ENCODE measurements at places on chromosomes 6 and 20.

GRCh38 chr20:54167909-54168872, 5.6 kb downstream of the CYP24A1 start:
- DNase-seq = peak; percentile 83

DNA sequence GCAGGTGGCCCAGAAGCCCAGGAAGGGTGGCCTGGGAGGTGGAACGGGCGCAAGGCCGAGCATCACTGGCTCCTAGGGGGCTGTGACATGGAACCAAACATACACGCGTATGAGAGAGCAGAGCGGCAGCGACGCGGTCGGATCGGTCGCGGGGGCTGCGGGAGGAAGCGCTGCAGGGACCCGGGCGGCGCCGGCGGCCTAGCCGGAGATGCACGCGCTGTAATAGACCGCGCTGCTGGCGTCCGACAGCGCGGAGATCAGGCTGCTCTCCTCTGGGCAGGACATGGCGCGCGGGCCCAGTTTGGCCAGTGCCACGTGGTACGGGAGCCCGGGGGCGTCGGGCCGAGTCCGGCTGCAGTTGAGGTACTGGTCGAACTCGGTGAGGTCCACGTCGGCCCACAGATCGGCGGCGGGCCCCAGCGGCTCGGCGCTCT, 1.5 kb downstream of the SOX18 start:
- DNase-seq = no peak

- no peak for DNase-seq
These were observed 33.3 kb upstream of the QKI start for GRCh38 chr6:163381118-163381756.

DNA sequence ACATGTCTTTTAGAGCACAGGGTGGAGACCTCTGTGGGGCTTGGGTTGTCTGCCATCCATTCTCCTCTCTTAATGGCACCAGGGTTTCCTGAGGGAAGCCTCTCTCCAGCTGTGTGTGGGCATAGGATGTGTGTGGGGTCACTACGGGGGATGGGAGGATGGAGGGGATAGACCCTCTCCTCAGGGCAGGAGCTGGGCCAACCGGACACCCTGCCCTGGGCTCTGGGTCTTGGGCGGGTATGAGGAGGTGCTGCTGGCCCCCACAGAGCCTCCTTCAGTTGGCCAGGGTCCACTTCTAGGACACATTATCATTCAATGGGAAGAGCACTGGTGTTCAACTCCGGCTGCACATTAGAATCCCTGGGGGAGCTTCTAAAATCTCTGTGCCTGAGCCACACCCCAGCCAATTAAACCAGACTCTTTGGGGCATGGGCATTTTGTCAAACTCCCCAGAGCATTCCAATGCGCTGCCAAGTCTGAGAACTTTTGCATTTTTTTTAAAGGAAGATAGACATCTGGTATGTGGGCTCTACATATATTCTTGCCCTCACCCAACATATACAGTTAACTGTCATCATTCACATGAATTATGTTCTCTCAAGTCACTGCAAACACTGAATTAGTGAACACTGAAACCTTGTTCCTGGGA, 38.5 kb downstream of the TRAM2 start:
- DNase-seq = no peak

DNA sequence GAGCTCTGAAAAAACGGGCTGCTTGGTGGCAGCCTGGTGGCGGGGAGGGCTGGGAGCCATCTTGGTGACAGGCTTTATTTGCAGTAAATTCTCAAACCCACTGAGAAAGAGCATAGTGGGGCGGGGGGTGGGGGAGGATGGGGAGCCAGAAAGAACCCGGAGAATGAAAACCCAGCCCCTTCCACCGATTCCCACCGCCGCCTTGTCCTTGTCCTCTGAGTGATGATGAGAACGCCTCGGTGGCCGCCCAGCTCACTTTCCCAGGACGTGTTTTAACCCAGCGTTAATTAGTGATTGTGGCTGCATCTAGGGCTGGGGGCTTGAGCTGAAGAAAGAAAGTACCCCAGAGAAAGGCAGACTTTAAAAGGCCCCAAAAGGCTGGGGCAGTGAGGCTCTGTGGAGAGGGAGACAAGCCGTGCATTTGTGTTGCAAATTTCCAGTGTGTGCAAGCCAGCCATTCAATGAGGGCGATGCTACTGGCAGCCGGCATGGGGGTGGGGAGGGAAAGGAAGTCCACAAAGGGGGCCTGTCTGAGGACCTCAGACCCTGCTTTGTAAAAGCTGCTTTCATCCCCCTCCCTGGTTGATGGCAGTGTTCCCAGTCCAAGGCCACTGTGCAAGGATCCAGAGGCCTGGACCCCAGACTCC, 6.2 kb upstream of the GHRH start:
- no peak for DNase-seq

DNA sequence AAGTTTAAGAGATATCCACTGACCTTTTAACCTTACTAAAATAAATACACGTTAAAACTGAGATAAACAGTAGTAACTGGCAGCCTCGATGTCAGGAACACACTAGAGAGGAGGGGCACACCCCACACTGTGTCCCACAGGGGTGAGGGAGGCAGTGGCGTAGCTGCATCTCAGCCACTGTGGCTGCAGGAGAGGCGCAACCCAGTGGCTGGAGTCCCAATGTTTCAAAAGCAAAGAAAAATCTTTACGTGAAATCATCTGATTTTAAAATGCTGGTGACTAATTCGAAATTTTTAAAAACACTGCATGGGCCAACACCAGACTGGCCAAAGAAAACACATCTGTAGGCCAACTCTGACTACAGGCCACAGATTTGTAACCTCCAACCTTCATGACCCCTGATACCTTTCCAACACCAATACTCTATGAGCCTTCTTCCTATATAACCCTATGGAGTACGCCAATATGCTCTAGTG, 54.7 kb downstream of the TRAM2 start:
- DNase-seq = no peak

GRCh38 chr6:141354191-141354955, 778.4 kb upstream of the GJE1 start:
- DNase-seq = no peak

DNA sequence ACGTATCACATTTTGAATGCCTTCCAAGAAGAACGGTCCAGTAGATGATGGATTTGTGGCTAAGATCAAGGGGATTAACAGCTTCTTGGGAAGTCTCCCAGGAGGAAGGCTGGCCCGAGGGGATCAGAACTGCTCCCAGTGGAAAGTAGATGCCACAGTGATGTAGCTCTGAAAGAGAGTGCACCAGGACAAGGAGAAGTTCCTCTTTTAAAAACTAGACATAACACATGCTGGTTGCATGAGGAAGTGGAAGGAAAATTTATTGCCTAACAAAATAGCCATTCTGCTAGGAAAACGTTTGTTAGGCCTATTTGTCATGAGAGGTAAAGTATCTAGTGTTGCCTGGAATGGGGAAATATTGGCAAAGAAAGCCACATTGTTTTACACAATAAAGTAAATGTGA, 87.8 kb downstream of the CDH26 start:
- no peak for DNase-seq

GRCh38 chr20:47503685-47504084, 2.0 kb downstream of the NCOA3 start:
- no peak for DNase-seq

DNA sequence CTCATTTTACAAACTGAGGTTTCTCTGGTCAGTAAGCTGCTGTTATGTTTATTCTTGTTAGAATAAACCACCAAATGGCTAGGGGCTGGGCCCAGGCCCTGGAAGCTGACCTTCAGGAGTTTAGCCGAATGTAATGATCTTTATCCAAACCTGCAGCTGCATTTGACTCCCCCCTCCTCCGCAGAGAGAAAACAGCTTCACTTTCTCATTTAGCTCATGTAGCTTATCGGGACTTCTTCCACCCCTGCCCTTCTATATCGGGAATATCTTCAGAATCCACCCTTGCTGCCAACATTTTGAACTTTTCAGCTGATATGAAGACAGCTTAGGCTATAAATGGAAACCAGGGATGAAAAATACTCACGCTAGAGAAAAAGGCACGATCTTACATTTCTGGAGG, 102.6 kb downstream of the ZMYND8 start:
- DNase-seq = no peak

GRCh38 chr20:17593902-17594301, 24.0 kb downstream of the DSTN start:
- DNase-seq = no peak

DNA sequence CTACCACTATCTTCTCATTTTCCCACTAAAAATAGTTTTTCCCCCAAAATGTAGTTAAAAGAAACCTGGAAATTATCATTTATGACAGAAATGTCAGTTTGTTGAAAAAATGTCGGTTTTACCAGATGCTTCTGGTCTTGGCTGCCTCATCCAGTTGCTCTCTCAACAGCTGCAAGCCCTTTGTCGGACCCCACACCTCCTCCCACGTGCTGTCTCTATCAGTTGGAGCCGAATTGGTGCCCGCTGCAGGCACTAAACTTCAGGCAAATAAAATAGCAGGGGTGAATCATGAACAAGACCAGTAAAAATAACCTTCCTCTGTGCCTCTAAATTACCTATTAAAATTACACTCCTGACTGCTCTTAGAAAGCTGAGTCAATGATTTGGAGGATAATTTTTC, 129.5 kb upstream of the CEP162 start:
- no peak for DNase-seq

DNA sequence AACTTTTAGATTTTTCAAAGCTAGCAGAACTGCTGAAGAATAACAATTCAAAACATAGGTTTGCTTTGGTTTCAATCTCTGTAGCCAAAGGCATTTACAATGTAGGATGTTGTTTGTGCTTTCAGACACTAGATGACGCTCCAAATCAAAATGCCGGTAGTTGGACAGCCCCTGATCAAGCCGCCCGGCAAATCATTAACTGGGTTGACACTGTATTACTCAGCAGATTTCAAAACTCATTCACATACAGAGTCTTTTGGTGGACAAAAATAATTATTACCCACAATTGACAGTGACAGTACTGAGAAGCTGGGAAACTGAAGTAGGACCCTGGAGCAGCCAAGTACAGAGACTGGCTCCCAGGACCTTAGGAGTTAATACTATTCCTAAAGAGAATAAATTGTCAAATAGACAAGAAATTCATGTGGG, 21.3 kb upstream of the HFE start:
- DNase-seq = peak; percentile 32

DNA sequence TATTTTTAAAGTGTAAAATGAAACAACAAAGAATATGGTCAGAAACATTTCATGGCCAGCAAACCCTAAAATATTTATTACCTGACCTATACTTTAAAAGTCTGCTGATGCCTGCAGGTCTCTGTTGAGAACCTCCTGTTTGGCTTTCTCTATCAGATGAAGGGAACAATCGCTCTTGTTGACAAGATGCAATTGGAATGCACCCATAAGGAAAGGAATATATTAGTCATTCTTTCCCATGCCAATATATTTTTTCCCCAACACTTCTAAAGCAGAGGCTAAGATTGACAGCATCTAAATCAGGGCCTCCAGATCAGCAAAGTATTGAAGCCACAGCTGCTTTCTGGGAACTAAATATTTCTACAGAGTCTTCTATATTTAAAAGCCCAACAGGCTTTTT, 897.8 kb downstream of the EPHA7 start:
- no peak for DNase-seq

All from NCI-H2171 (cell line).